Fibroblast of lung (primary cell): ENCODE measurements at places on chromosomes 7 and 10. TPM values are rescaled to one million over a fixed set of nuclear protein-coding genes. Genes with fewer than 3 reads are reported as not detected.

MLXIPL gene
- total RNA-seq, result 0.51 TPM in 1 of 2 replicates, not detected in the other

GIMAP8 gene
- under 0.01 TPM in 2 replicates for total RNA-seq

LDB3 gene
- total RNA-seq, result under 0.01 TPM in 2 replicates

LIPM gene
- total RNA-seq, result not detected in 2 replicates

EGFR gene
- total RNA-seq, result 36.0 and 55.3 TPM in 2 replicates

SSC4D gene
- total RNA-seq, result 0.33 and 0.51 TPM in 2 replicates

SPDYE2 gene
- total RNA-seq, result not detected in 2 replicates

WNT16 gene
- 3.8 TPM in 1 of 2 replicates, not detected in the other for total RNA-seq

NEBL gene
- 0.33 and 1.3 TPM in 2 replicates for total RNA-seq

ZNF485 gene
- 3.3 and 3.5 TPM in 2 replicates for total RNA-seq

PPP1R17 gene
- not detected in 2 replicates for total RNA-seq

MACC1 gene
- total RNA-seq, result 0.26 and 0.33 TPM in 2 replicates

IRF5 gene
- total RNA-seq, result 0.33 TPM in 1 of 2 replicates, not detected in the other

ADRA2A gene
- total RNA-seq, result under 0.01 TPM in 2 replicates

AKR1C3 gene
- total RNA-seq, result 44.3 and 63.7 TPM in 2 replicates

CISD1 gene
- 14.0 and 14.4 TPM in 2 replicates for total RNA-seq

PPP1R9A gene
- 3.1 and 3.3 TPM in 2 replicates for total RNA-seq

ARHGAP19 gene
- total RNA-seq, result 4.6 and 7.4 TPM in 2 replicates

AGAP3 gene
- total RNA-seq, result 34.2 and 44.9 TPM in 2 replicates

DENND2A gene
- 39.0 and 40.8 TPM in 2 replicates for total RNA-seq

DPYSL4 gene
- total RNA-seq, result 0.26 and 0.83 TPM in 2 replicates

HHEX gene
- 3.1 and 3.5 TPM in 2 replicates for total RNA-seq

GSTO2 gene
- total RNA-seq, result 2.1 and 3.1 TPM in 2 replicates

KCNH2 gene
- 6.1 and 6.2 TPM in 2 replicates for total RNA-seq

RAPGEF5 gene
- total RNA-seq, result 0.77 and 1.5 TPM in 2 replicates

SPDYE8 gene
- total RNA-seq, result not detected in 2 replicates

RNF32 gene
- 2.6 and 2.8 TPM in 2 replicates for total RNA-seq

LIPF gene
- not detected in 2 replicates for total RNA-seq

SCIN gene
- 0.17 TPM in 1 of 2 replicates, not detected in the other for total RNA-seq

STEAP2 gene
- 26.3 and 29.8 TPM in 2 replicates for total RNA-seq

DLX6 gene
- under 0.01 TPM in 1 of 2 replicates, not detected in the other for total RNA-seq

CPEB3 gene
- 0.51 and 0.66 TPM in 2 replicates for total RNA-seq

ANXA8 gene
- total RNA-seq, result 0.26 TPM in 1 of 2 replicates, not detected in the other

IL2RA gene
- total RNA-seq, result not detected in 2 replicates

TMEM236 gene
- total RNA-seq, result under 0.01 and 0.17 TPM in 2 replicates

CPA2 gene
- total RNA-seq, result under 0.01 TPM in 1 of 2 replicates, not detected in the other

SEMA3D gene
- total RNA-seq, result 4.6 and 12.1 TPM in 2 replicates

LRRTM3 gene
- total RNA-seq, result not detected in 2 replicates

MXI1 gene
- 40.1 and 52.4 TPM in 2 replicates for total RNA-seq

NXPH1 gene
- total RNA-seq, result not detected in 2 replicates

CALN1 gene
- not detected in 2 replicates for total RNA-seq

PON3 gene
- under 0.01 TPM in 2 replicates for total RNA-seq
